Muscle of arm (tissue), 14 donors: ENCODE measurements at places on chromosomes 13 and 19.

- DNase-seq = no peak
Measured at GRCh38 chr13:113948034-113948742, 25.7 kb downstream of the C13orf46 start.

DNA sequence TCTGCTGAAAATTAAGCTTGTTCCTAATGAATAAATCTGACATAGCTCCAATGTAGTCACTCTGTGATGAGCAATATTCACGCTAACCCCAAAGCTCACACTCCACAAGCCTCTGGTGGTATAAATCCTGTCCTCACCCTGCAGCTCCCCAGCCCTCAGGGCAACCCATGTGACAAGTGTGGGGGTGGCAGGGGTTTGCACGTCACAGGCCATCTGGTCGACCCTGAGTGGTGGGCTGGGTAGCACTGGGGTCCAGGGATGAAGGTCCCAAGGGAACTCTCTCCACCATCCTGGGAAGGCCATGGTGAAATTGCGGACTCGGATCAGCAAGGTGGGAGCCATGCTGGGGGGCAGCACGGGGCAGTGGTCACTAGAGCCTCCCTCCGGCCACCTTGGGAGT lies 100.0 kb upstream of the SOX1 start:
- DNase-seq = no peak

- DNase-seq = no peak
Measured at GRCh38 chr13:48319531-48320398, 16.2 kb downstream of the RB1 start.

- DNase-seq = no peak
Measured at GRCh38 chr13:108020027-108020426, 195.3 kb downstream of the LIG4 start.

- DNase-seq = no peak
Measured at GRCh38 chr19:55637534-55637933, 3.3 kb upstream of the ZNF580 start.
